ENCODE measurements at places on chromosomes 2 and 18. TPM values are rescaled to one million over a fixed set of nuclear protein-coding genes. Genes with fewer than 3 reads are reported as not detected.

Gene FOXD4L1
- 0.49 TPM for total RNA-seq

Gene CABYR
- 13.7 TPM for total RNA-seq

Gene FLACC1
- 1.1 TPM for total RNA-seq

Gene GPBAR1
- 0.55 TPM for total RNA-seq

Gene FEV
- 0.29 TPM for total RNA-seq

Gene CXCR1
- not detected for total RNA-seq

Gene KCNG2
- total RNA-seq, result not detected

Gene C18orf54
- 6.5 TPM for total RNA-seq

Gene SLC9A2
- not detected for total RNA-seq

Gene TACR1
- total RNA-seq, result 0.09 TPM

Gene RIT2
- not detected for total RNA-seq

Gene LYPD6
- total RNA-seq, result 16.2 TPM

Gene FBLN7
- total RNA-seq, result 1.9 TPM

Gene ABCA12
- 0.43 TPM for total RNA-seq

Gene FAP
- 47.1 TPM for total RNA-seq

Gene PAIP2B
- 10.3 TPM for total RNA-seq

Gene SPTBN1
- 281 TPM for total RNA-seq

Gene FBXO36
- 5.1 TPM for total RNA-seq

Data from mesothelial cell of epicardium (in vitro differentiated cells).